Upper lobe of right lung (tissue), 1 donor: ENCODE measurements at places on chromosomes 16 and 17. TPM values are rescaled to one million over a fixed set of nuclear protein-coding genes. Genes with fewer than 3 reads are reported as not detected.

Gene UMOD
- not detected for total RNA-seq

Gene ABI3
- 31.5 TPM for total RNA-seq

Gene NPIPA5
- 12.0 TPM for total RNA-seq

Gene CDH1
- total RNA-seq: 128 TPM
